ENCODE measurements at places on chromosomes 5 and 9. TPM values are rescaled to one million over a fixed set of nuclear protein-coding genes. Genes with fewer than 3 reads are reported as not detected.

Gene LCN2
- total RNA-seq, result 154 TPM

DNA sequence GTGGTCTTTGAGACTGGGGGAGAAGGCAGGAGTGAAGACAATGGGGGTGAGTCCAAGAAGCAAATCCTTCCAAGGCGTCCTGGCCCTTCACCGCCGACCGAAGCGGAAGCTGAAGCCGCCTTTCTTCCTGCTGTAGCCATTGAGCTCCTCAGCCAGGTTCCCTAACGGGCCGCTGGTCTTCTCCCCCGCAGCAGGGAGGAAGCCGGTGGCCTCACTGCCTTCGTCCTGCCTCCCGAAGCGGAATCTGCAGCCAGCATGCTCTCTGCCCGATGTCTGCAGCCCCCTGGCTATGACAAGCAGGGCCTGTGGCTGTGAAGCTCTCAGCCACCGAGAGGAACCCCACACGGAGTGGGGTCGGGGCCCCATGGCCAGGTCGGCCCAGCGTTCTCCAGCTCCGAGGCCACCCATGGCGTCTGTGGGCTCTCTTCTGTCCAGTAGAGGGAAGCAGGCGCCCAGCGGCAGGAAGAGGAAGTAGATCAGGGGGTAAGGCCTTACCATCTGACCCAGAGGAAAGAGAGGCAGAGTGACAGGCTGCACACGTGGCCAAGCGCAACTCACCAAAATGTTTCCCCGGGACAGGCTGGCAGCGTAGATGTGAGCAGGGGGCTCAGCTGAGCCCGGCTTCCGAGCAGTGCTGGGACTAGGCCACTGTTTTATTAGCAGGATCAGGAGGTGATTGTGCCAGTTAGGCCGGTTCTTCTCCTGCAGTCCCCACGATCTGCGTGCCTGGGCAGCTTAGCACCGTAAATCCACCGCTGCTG lies 3.1 kb downstream of the QRFP start:
- H3K36me3 ChIP-seq, result no peaks in the 10 kb centered on the region
- DNase-seq, result no peak
- no peaks in the 10 kb centered on the region for H3K4me1 ChIP-seq
- no peaks in the 10 kb centered on the region for H3K27me3 ChIP-seq
- H3K4me3 ChIP-seq, result no peak overlapping the region
- H3K27ac ChIP-seq, result no peak overlapping the region

Gene DAB2
- 14.1 TPM for total RNA-seq

DNA sequence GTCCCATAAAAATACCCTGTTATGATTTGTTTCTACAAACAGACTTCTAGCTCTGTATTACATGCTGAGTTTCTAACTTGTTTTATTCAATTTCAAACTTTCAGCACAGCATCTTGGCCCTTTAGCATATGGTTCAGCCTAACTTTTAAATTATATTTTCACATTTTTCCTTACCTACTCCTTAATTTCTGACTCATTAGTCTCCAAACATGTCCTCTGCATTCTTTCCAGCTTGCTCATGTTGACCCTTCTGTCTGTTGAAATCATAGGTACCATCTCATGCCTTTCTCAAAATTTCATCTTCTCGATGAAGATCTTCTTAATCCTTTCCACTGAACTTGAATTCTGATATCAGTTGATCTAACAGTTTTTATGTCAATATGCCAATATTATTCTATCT lies 200.9 kb upstream of the RIOK2 start:
- H3K4me3 ChIP-seq, result no peak overlapping the region
- peaks cover 11% of the 10 kb centered on the region for H3K4me1 ChIP-seq
- H3K27me3 ChIP-seq, result no peaks in the 10 kb centered on the region
- H3K36me3 ChIP-seq, result no peaks in the 10 kb centered on the region
- peak; percentile 72 for DNase-seq

Gene GABRB2
- not detected for total RNA-seq

GRCh38 chr5:53378590-53379247 lies 101.7 kb upstream of the FST start:
- H3K4me1 ChIP-seq, result peaks cover 13% of the 10 kb centered on the region
- peak overlapping the region; percentile 90 for H3K27ac ChIP-seq

DNA sequence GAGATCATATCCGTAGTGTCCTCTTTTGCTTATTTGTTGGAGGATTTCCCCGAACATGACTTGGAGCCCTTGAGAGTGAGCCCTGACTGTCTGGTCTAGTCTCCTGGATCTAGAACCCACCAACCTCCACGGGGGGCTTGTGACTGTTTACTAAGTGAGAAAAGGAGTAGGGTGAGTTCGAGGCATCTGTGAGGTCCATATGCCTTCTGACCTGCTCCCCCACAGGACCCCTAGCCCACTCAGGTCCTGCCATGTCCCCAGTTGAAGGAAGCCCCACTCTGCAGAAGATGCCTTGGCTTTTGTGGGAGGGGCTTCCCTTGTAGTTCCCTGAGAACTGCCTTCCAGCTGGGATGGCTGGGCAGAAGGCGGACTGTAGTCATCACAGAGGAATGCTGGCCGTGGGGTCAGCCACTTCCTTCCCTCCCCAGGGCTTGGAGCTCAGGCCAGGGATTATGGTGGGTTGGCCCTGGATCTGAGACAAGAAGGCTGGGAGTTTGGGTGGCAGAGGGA lies 7.0 kb upstream of the IRF1 start:
- peak; percentile 86 for DNase-seq
- peaks cover 40% of the 10 kb centered on the region for H3K4me1 ChIP-seq
- no peaks in the 10 kb centered on the region for H3K27me3 ChIP-seq
- H3K27ac ChIP-seq, result peak overlapping the region; percentile 84

- no peak overlapping the region for H3K4me3 ChIP-seq
- H3K27me3 ChIP-seq, result peaks cover 12% of the 10 kb centered on the region
- no peak for DNase-seq
- no peaks in the 10 kb centered on the region for H3K36me3 ChIP-seq
- H3K4me1 ChIP-seq, result peaks cover 4% of the 10 kb centered on the region
Measured at GRCh38 chr5:178419196-178419595, 171.0 kb downstream of the COL23A1 start.

DNA sequence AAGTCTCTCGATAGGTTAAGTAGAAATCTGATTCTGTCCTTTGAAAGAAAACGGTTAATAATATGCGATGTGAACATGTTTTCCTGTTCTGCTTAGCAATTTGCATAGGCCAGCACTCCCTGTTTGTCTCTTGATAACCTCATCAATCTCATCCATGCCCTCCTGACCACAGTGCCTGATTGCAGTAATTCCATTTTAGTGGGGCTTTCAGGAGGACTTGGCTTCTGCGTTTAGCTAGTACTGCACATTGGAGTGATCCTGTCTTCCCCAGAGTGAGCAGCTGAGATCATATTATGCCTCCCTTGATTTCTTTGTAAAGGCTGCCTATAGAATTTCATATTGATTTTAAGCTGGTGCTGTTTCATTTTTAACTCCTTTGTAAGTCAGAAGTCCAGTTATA lies 335.9 kb upstream of the ISL1 start:
- H3K36me3 ChIP-seq, result no peaks in the 10 kb centered on the region
- no peak overlapping the region for H3K27ac ChIP-seq
- H3K4me1 ChIP-seq, result no peaks in the 10 kb centered on the region
- H3K4me3 ChIP-seq, result no peak overlapping the region
- DNase-seq, result no peak

GRCh38 chr9:92934321-92934720 lies 13.0 kb upstream of the FGD3 start:
- H3K4me1 ChIP-seq, result no peaks in the 10 kb centered on the region
- no peaks in the 10 kb centered on the region for H3K27me3 ChIP-seq
- H3K4me3 ChIP-seq, result no peak overlapping the region
- H3K27ac ChIP-seq, result no peak overlapping the region

Gene ST8SIA4
- 0.63 TPM for total RNA-seq

Gene ZDHHC11B
- 0.40 TPM for total RNA-seq

Gene CSF1R
- total RNA-seq, result not detected

DNA sequence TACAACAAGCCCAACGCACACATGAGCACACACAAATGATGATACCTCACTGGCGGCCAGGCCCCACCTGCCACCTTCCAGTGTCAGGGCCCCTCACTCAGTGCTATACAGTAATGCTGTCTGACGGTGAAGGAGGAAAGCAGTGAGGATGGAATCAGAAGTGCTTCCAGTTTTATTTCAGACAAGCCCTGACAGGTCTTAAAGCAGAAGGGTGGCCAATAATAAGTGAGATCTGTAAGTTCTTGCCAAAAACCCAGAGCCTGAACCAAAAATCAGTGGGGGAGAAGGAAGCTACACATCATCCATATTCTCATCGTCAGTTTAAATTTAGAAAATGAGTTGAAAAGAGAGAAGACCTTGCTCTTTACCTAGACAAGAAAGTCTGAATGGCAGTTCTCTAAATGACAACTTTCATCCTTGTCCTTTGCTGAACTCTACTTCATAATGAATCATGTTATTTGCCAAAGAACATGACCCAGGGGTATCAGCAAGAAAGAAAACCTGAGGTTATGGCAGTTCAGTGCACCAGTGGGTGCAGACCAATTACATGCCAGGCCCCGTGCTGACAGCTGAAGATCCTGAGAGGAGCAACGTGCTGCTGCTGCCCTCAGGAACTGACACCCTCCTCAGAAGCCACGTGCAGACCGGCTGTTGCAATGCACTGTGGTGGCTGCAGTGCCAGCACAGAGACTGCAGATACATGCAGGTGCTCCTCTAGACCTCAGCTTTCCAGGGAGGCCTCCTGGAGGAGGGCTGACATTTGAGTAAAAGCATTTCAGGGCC lies 118.7 kb downstream of the DROSHA start:
- H3K27ac ChIP-seq, result no peak overlapping the region
- H3K4me1 ChIP-seq, result peaks cover 12% of the 10 kb centered on the region
- H3K27me3 ChIP-seq, result no peaks in the 10 kb centered on the region
- no peak overlapping the region for H3K4me3 ChIP-seq

DNA sequence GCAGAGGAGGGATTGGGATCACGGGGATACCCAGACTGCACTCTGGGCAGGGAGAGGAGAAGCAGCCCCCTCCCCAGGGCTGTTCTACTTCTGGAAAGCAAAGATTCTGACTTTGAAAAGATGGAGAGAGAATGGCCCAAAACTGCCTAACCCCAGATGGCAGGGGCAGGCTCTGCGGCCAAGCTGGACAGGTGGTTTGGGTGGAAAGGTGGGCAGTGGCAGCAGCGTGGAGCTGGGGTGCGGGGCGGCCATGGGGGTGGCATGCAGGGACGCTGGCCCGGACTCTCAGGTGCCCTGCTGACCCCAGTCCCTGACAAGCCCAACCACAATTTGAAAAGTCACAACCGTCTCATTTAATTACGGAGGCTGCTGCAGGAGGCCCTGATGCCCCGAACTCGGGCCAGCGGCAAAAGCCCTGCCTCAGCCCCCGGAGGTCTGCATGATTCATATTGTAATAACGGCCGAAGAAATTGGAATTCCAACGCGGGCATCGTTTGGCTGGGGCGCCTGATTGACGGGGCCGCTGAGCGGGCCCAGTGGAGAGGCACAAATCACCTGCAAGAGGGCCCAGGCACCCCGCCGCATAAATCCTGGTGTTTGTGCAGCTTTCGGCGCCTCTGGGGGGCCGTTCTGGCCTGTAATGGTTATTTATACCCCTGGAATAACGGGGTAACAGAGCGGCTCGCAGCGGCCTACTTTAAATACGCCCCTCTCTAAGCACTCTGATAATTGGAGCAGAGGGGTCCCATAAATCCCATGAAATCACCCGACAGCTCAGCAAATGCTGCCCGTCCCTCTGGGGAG lies 41.8 kb upstream of the FCN2 start:
- no peaks in the 10 kb centered on the region for H3K4me1 ChIP-seq
- H3K4me3 ChIP-seq, result no peak overlapping the region
- no peaks in the 10 kb centered on the region for H3K36me3 ChIP-seq
- H3K27ac ChIP-seq, result no peak overlapping the region
- H3K27me3 ChIP-seq, result no peaks in the 10 kb centered on the region
- DNase-seq, result no peak

GRCh38 chr5:172383191-172383802 lies 71.0 kb downstream of the SH3PXD2B start:
- no peak overlapping the region for H3K4me3 ChIP-seq
- H3K27ac ChIP-seq, result peak overlapping the region; percentile 63
- peak; percentile 99 for DNase-seq
- H3K4me1 ChIP-seq, result peaks cover 41% of the 10 kb centered on the region
- H3K36me3 ChIP-seq, result no peaks in the 10 kb centered on the region
- H3K27me3 ChIP-seq, result no peaks in the 10 kb centered on the region

Gene STC2
- 182 TPM for total RNA-seq

DNA sequence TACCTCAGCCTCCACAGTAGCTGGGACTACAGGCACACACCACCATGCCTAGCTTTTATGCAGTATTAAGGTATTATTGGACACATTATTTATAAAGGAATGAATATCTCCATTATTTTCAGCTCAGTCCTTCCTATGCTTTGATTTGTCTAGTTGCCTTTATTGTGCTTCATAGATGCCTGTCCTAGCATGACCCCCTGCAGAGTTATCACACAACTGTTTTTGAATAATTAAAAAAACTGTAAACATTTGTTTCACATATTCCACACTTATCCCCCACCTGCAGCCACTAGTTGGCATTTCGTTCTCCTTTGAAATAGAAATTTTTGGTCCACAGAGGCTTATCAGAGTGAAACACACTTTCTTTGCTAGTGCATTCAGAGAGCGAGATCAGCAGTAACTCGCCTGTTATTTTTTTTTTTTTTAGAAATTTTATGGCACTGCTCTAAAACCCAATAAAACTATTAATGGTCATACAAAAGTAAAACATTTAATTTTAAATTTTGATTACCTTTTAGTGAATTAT lies 151.8 kb upstream of the RASA1 start:
- no peak overlapping the region for H3K27ac ChIP-seq
- H3K27me3 ChIP-seq, result no peaks in the 10 kb centered on the region
- peaks cover 42% of the 10 kb centered on the region for H3K4me1 ChIP-seq
- no peak for DNase-seq
- H3K4me3 ChIP-seq, result no peak overlapping the region

Gene FGF1
- total RNA-seq, result 9.7 TPM

- DNase-seq, result no peak
- H3K36me3 ChIP-seq, result no peaks in the 10 kb centered on the region
- H3K27ac ChIP-seq, result no peak overlapping the region
- H3K4me1 ChIP-seq, result peaks cover 4% of the 10 kb centered on the region
- no peaks in the 10 kb centered on the region for H3K27me3 ChIP-seq
Measured at GRCh38 chr5:81904166-81904565, 67.7 kb upstream of the ATG10 start.

DNA sequence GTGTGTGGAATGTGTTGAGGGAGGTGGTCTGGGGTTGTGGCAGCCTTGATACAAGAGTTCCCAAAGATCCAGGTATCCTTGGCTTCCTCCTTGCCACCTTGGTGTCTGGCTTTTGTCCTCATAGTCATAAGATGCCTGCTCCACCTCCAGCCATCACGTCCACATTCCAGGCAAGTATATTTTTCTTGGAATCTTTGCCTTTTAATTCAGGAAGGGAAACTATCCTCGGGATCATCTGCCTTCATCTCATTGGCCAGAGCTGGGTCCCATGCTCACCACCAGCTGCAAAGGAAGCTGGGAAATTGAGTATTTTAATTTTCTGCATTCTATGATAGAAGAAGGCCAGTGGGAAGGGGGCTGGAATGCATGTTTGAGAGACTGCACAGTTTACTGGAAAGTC lies 186.7 kb downstream of the C9orf50 start:
- H3K4me3 ChIP-seq, result no peak overlapping the region
- H3K4me1 ChIP-seq, result peaks cover 7% of the 10 kb centered on the region
- DNase-seq, result no peak
- H3K27ac ChIP-seq, result no peak overlapping the region
- no peaks in the 10 kb centered on the region for H3K36me3 ChIP-seq

Gene WDR38
- total RNA-seq, result not detected
